ENCODE measurements at places on chromosomes 5 and 9. TPM values are rescaled to one million over a fixed set of nuclear protein-coding genes. Genes with fewer than 3 reads are reported as not detected.

The PDE8B gene
- 0.07 TPM for total RNA-seq

The ZDHHC11 gene
- total RNA-seq = 29.5 TPM

The NUTM2F gene
- not detected for total RNA-seq

The ESM1 gene
- not detected for total RNA-seq

The PCDHB13 gene
- not detected for total RNA-seq

The ZNF454 gene
- 0.21 TPM for total RNA-seq

The STRBP gene
- total RNA-seq = 28.7 TPM

The PTGER4 gene
- 59.5 TPM for total RNA-seq

DNA sequence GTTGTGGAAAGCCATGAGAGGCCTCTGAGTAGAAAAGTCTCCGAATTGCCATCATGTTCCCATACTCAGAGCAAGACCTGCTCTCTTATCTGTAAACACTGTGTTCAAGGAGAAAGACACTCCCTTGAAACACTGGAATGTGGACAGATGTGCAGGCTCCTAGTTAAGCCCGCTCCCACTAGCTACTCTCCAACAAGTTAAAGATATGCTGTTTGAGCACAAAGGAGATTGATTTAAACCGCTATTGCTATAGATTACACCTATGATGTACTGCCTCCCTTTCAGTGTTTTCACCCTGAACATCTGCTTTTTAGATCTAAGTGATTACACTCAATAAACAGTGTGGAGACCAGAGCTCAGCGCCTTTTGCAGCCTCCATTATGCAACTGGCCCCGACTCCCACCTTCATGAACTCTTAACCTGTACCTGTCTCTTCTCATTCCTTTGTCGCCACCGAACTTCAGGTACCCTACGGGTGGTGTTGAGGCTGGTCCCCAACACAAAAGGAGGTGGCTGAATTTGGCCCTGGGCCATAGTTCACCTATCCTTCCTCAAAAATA lies 47.5 kb downstream of the TMEM245 start:
- H3K27me3 ChIP-seq = no peaks in the 10 kb centered on the region
- DNase-seq = no peak
- no peak overlapping the region for H3K4me3 ChIP-seq
- H3K36me3 ChIP-seq = peaks cover 4% of the 10 kb centered on the region
- peaks cover 9% of the 10 kb centered on the region for H3K4me1 ChIP-seq
- no peak overlapping the region for H3K27ac ChIP-seq

GRCh38 chr5:129445379-129445778 lies 14.7 kb upstream of the ADAMTS19 start:
- no peak overlapping the region for H3K27ac ChIP-seq
- H3K36me3 ChIP-seq = no peaks in the 10 kb centered on the region
- H3K4me3 ChIP-seq = no peak overlapping the region
- H3K27me3 ChIP-seq = no peaks in the 10 kb centered on the region

DNA sequence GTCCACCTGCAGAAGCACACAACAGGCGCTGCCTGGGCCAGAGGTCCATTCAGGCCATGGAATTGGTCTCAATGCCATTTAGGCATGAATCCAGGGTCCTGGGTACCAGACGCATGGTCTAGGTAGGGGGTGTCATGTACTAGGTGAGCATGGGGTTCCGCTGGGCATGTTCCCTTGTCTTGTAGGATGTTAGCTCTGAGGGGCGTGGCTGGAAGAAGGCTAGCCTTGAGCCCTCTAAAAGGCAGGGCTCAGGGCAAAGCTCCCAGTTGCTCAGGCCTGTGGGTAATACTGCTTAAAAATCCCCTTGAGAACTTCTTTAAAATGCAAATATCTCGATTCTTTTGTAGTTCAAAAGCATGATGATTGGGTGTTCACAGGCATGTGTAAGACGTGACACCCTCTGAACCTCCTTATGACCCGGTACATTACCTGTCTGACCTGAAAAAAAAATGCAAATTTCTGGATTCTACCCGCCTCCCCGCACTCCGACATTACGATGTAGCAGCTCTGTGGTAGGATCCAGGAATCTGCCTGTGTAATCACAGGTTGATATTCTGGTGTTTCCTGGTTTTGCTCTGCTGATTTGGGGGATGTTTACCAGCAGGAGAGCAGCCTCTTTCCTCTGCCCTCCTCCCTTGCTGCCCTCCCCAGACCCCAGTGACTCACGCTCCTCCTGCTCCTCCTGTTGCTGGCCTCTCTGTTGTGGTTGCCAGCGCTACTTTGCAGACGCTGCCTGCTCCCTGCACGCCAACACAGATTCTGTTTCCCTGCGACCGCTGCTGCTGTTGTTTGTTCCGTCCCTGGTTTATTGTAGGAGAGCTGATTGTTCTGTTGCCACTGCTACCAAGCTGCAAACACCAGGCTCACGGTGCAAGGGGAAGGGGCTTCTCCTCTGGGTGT lies 5.7 kb downstream of the TMC1 start:
- H3K36me3 ChIP-seq = peaks cover 4% of the 10 kb centered on the region
- peak; percentile 80 for DNase-seq
- H3K4me3 ChIP-seq = peak overlapping the region; percentile 81

DNA sequence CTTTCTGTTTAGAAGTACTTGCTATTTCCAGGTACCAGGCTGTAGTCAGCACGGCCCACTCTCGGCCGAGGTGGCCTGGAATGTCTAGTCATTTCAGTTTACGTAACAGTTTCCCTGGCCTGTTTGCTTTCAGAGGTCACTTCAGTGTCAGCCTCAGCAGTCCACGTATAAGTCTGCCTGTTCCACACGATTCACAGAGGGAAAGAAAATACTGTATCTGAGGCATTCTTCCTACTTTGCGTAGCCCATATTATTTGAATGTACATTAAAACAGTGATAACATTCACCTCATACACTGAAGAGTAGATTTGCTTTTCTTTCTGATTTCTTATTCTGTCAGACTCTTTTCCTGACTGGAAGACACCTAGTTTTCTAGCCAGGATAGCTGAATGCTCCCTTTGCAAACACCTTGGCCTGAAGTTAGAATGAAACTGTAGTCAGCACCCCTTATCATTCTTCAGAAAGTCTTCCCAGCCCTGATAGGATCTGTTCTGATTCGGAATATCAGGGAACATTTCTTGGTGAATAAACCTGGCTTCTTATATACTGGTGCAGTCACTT lies 140.9 kb downstream of the AOPEP start:
- H3K4me1 ChIP-seq = peaks cover 44% of the 10 kb centered on the region
- H3K36me3 ChIP-seq = peaks cover 3% of the 10 kb centered on the region
- H3K27ac ChIP-seq = no peak overlapping the region
- no peak for DNase-seq
- no peak overlapping the region for H3K4me3 ChIP-seq

DNA sequence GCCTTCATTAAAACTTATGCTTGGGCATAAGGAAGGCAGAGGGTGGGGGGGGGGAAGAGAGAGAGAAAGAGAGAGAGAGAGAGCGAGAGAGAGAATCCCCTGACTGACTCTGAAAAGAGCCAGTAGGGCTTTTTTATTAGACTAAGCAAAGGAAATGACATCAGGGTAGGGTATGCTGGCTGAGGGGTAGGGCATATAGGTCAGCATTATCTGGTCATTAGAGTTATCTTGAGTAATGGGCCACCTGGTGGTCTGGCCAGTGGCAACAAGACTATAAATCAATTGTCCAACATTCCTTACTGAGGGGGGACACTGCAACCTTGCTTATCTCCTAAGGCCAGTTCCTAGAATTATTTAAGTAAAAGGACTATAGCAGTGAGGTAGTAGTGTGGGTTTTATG lies 67.2 kb downstream of the TSSK1B start:
- peaks cover 1% of the 10 kb centered on the region for H3K36me3 ChIP-seq
- H3K27me3 ChIP-seq = no peaks in the 10 kb centered on the region
- no peaks in the 10 kb centered on the region for H3K4me1 ChIP-seq
- no peak for DNase-seq

GRCh38 chr5:143016777-143017516 lies 246.8 kb downstream of the ARHGAP26 start:
- DNase-seq = peak; percentile 75
- no peak overlapping the region for H3K27ac ChIP-seq

GRCh38 chr5:69492391-69492922 lies at the start of gene OCLN:
Gene OCLN, plus strand, starts transcription at chr5:69492790. Its CDS starts 11,455 bp downstream, at chr5:69504245.
- DNase-seq = peak; percentile 25
- H3K27ac ChIP-seq = no peak within 1 kb of the TSS
- H3K4me3 ChIP-seq = peak within 1 kb of the TSS; percentile 88
- no peaks in the 10 kb centered on the region for H3K36me3 ChIP-seq

DNA sequence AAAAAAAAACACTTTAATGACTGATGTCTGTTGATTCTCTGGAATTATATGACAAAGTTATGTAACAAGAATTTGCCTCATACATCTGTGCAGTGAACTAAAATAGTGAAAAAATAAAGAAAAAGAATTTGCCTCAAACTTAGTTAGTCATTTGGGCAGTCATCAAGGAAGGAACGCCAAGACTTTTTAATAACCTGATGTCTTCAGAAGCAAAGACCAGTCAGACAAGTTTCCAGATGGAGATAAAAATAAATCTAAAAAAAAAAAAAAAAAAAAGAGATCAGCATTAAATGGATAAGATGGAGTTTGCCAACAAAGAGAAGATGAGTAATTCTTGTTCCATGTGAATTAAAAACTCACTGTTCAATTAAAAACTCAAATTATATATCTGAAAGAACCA lies 52.3 kb upstream of the JMY start:
- DNase-seq = no peak
- H3K27me3 ChIP-seq = no peaks in the 10 kb centered on the region
- no peak overlapping the region for H3K4me3 ChIP-seq
- H3K4me1 ChIP-seq = no peaks in the 10 kb centered on the region
- H3K36me3 ChIP-seq = no peaks in the 10 kb centered on the region

DNA sequence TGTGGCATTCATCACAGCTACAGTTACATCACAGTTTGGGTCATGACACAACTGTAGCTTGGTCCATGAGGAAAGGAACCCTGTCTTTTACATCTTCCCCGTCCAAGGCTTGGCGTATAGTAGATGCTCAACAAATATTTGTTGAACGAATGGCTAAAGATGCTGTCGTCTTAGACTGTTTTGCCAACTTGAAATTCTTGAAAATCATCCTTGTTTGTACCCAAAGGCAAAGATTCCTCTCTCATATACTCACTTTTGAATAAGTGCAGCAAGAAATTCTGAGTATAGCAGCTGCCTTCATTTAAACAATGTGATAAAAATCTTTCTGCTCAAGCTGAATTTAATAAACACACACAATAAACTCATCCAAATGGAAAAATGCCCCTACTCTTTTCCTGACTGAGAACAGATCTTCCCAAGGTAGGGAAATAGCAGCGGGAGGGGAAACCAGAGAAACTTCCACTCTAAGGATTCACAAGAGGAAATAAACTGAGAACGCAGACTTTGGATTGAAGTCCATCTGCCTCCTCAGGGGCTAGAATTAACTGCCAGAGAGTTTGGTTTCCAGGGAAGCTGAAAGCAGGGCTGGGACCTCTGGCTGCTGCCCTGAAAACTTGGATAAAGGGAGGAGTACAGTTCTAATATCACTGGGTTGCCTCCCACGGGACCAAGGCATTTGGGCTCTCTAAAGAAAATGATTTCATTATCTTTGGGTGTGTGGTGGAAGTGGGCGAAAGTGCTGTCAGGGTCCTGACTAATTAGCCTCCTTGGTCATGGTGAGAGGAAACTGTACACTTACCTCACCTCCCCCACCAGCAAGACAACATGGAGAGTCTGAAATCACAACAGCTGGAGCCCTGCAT lies 99.1 kb downstream of the DPYSL3 start:
- H3K27me3 ChIP-seq = no peaks in the 10 kb centered on the region
- no peak overlapping the region for H3K27ac ChIP-seq
- H3K4me1 ChIP-seq = no peaks in the 10 kb centered on the region
- DNase-seq = no peak
- H3K4me3 ChIP-seq = no peak overlapping the region
- H3K36me3 ChIP-seq = no peaks in the 10 kb centered on the region

GRCh38 chr9:18676525-18676924 lies 202.6 kb downstream of the ADAMTSL1 start:
- H3K27me3 ChIP-seq = no peaks in the 10 kb centered on the region
- no peak for DNase-seq
- H3K4me3 ChIP-seq = no peak overlapping the region
- H3K4me1 ChIP-seq = no peaks in the 10 kb centered on the region
- no peak overlapping the region for H3K27ac ChIP-seq
- no peaks in the 10 kb centered on the region for H3K36me3 ChIP-seq

DNA sequence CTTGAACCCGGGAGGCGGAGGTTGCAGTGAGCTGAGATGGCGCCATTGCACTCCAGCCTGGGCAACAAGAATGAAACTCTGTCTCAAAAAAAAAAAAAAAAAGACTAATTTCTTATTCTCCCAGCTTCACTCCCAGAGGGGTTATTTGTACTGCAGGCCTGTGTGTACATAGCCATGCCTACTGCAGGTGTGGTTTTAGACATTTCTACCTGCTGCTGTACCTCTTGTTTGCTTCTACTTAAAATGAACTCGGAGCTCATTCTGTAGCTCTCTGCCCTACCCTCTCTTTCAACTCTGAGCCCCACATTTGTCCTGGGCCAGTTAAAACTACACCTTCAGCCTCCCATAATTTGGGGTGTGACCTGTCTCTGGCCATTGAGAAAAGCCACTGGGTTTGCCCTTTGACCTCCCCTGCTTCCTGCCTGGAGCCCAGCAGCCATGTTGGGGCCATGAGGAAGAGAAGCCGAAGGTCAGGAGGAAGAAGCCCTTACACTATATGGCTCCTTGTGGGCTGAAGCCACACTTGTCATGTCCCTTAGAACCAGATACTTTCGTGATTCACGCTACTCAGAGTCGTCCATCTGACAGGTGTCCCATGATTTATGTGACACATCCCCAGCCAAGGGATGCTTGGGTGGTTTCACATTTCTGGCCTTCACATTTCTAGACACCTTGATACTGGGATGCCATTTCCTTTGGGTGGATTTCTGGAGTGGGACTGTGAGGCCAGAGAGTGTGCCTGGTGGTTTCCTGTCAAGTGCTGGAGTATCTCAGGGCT lies 9.4 kb upstream of the CARD19 start:
- DNase-seq = no peak
- H3K27me3 ChIP-seq = no peaks in the 10 kb centered on the region
- no peak overlapping the region for H3K27ac ChIP-seq
- H3K4me1 ChIP-seq = peaks cover 72% of the 10 kb centered on the region
- H3K36me3 ChIP-seq = peaks cover 50% of the 10 kb centered on the region
- no peak overlapping the region for H3K4me3 ChIP-seq

DNA sequence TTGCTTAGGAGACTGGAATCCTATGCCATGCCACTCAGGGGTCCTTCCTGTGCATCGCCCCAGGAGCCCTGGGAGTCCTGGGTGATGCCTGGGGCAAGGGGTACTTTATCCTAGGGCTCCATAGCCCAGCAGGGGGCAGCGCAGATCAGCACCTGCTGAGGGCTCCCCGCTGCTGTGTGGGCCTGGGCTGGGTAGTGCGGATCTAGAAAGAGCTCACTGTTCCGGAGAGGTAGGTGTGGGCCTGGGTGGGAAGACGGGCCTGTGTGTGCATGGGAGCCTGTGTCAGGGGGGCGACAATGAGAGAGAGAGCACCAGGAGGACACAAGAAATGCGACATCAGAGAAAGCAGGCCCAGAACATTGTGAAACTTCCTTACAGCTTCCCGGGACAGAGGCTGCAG lies 11.4 kb upstream of the DAB2IP start:
- peak; percentile 51 for DNase-seq
- H3K27me3 ChIP-seq = peaks cover 13% of the 10 kb centered on the region
- peaks cover 4% of the 10 kb centered on the region for H3K4me1 ChIP-seq
- H3K4me3 ChIP-seq = no peak overlapping the region
- H3K27ac ChIP-seq = no peak overlapping the region
- H3K36me3 ChIP-seq = no peaks in the 10 kb centered on the region

GRCh38 chr5:39466846-39467245 lies 42.1 kb upstream of the DAB2 start:
- no peak overlapping the region for H3K27ac ChIP-seq
- no peaks in the 10 kb centered on the region for H3K36me3 ChIP-seq

GRCh38 chr9:137988051-137988450 lies 110.5 kb downstream of the CACNA1B start:
- no peak overlapping the region for H3K27ac ChIP-seq
- no peak for DNase-seq
- no peaks in the 10 kb centered on the region for H3K4me1 ChIP-seq
- H3K27me3 ChIP-seq = peaks cover 27% of the 10 kb centered on the region
